Activated CD4-positive, alpha-beta T cell treated with anti-CD3 and anti-CD28 coated beads for 24 hours (primary cell): ENCODE measurements at places on chromosomes 16 and 17.

DNA sequence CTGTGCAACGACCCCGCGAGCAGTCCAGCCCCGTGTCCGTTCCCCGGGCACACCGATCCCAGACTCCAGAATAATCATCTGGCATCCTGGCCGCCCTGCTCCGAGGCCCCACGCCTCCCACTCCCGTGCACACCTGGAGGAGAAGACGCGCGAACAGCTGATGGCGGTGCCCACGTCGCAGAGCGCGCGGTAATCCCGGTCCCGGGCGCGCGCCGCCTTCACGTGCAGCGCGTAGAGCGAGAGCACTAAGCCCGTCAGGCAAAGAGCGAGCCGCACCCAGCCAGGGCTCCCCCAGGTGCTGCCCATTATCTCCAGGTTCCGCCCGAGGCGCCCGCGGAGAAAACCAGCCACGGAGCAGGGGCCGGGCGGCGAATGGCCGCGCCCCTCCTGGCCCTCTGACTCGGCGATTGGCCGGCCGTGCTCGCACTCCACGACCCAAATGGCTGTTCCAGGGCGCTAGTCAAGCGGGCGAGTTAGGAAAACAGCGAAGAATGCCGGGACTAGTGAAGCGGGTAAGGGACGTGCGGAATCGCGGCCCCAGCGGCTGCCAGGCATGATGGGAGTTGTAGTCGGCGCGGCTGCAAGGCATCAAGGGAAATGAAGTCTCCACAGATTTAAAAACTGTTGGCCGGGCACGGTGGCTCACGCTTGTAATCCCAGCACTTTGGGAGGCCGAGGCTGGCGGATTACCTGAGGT is at the start of gene VKORC1:
VKORC1 (minus strand) TSS at position 374 of the 697 bp plus-strand sequence; CDS start at position 306, 68 bp downstream.
- peak; percentile 81 for DNase-seq

- no peak for DNase-seq
Measured at GRCh38 chr17:29179232-29180033, 765 bp downstream of the MYO18A start.

DNA sequence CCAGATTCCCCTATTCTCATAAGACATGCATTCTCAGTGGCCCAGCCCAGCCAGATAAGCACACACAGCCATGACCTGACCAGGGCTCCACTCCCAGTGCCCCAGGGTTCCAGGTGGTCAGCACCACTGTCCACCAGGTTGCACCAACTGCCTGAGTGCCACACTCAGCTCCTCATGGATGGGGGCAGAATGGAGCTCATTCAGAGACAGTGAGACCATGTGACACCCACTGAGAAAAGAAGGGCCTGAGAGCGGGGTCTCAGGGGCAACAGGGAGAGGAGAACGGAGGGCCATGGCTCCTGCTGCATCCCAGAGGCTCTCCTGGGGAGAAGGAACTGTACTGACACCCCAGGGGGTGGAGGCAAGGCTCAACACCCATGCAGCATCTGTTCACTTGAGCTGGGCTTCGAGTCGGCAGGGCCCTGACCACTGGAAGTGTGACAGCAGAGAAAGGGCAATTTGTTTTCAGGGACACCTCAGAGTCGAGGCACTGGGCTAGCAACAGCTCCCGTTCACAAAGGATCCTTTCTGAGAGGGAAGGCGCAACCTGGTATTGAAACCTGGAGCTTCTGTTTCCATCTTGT is 18.7 kb upstream of the SLC38A8 start:
- DNase-seq, result no peak

GRCh38 chr17:65498816-65499215 is 62.6 kb downstream of the AXIN2 start:
- DNase-seq, result no peak

- no peak for DNase-seq
Measured at GRCh38 chr17:29376667-29377270, 13.4 kb upstream of the TAOK1 start.

DNA sequence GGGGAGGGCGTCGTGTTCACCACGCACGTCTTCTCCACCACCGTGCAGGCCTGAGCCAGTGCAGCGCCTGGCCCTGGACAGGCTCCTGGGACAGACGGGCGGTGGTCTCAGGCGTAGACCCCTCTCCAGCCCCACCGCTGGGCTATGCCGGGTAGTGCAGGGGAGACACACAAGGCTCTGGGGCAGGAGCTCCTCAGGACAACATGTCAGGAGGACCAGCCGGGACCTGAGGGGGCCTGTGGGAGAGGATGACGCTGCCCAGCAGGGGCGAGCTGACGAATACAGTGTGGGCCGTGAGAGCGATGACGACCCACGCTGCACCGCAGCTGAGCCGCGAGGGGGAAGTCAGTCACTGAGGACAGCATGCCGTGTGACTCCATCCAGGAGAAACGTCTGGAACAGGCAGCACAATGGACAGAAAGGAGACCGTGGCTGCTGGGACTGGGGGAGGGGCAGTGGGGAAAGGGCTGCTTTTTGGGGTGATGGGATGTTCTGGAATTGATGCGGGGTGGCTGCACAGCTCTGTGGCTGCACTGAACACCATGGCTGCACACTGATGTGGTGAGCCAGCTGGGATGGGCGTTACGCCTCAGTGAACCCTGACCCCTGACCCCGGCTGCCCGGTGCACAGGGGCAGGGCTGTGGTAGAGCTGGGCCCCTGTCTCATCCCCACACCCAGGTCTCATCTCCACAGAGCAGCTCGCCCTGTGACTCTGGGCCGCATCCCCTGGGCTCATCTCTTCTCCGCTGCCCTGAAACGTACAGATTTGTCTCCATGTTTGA is 20.2 kb downstream of the DNASE1 start:
- no peak for DNase-seq
